ENCODE measurements at places on chromosomes 5 and 9.

DNA sequence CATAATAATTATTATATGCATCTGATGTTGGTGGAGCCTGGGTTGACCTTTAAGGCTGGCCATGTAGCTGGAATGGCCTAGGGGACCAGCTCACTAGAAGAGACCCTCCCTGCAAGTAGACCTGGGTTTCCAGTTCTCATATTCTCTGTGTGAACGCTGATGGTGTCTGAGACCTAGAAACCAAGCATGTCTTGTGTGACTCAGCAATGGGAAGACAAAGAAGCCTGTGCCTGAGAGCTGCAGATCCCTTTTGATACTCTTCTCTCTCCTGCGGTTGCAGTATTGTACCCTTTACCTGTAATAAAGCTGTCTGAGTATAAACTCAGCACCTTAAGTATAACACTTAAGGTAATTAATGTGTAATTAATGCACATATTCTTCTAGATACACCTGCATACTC lies 22.2 kb downstream of the C9orf152 start:
- no peak for DNase-seq

- DNase-seq: no peak
Measured at GRCh38 chr9:127567035-127567729, 44.9 kb upstream of the STXBP1 start.

GRCh38 chr5:1268056-1268455 lies 26.8 kb downstream of the TERT start:
- no peak for DNase-seq

- DNase-seq: no peak
Measured at GRCh38 chr5:36599986-36600779, 6.2 kb upstream of the SLC1A3 start.

- peak; percentile 11 for DNase-seq
Measured at GRCh38 chr9:5557606-5558587, 47.6 kb downstream of the PDCD1LG2 start.

GRCh38 chr9:21993007-21993406 lies 1.2 kb downstream of the CDKN2A start:
- DNase-seq: no peak

All from stimulated activated CD8-positive, alpha-beta memory T cell treated with anti-CD3 and anti-CD28 coated beads, Interleukin-7, amount 100 ng/mL, for 1 hour (primary cell).